Stimulated activated CD4-positive, alpha-beta T cell treated with anti-CD3 and anti-CD28 coated beads, Interleukin-15, amount 100 ng/mL, for 24 hours (primary cell): ENCODE measurements at places on chromosomes 7 and 10.

DNA sequence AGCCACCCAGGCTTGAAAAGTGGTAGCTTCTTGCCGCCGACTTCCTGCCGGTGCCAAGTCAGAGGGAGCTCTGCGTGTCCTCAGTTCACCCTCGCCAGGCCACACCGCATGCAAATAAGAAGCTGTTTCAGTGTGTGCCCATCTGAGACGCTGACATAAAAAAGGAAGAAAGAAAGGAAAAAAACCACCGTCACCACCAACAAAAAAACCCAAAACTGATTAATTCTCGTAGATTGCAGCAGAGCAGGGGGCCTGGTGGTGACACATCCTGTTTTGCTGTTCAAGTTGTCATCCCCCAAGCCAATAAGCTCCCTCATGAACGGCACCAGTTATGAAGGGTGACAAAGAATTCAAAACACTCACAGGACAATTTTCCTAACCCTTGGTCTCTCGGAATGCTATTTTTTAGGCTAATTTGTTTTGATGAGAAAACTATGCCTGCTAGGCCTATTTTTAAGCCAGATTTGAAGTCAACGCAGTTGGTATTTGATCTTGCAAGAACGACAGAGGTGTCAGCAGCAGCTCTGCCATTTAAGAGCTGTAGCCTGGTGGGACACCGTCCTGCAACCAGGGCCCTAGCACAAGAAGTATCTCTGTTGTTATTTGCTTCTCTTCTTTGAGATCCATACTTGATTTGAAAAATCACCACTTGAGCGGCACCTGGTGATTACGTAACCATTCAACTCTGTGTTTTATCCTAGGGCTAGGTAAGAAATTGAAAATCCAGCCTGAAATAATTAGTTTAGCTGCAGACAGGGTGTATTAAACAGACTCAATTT lies 145.6 kb downstream of the PFKFB3 start:
- DNase-seq = peak; percentile 90

DNA sequence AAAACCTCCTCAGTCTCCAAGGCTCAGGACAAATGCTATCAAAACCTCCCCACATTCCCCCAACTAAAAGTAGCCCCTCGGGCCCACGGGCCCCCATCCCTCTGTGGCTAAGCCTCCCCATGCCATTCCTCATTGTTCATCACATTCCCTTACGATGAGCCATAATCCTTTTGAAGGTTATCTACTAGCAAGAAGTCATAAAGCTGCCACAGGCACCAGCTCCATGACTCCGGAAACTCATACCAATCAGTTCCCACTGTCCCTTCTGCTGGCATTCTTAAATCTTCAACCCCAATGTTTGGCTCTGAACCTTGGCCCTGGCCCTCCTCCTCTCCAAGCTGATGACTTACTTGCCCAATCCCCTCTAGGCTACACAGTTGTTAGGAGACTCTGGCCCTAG lies 19.4 kb upstream of the TM9SF3 start:
- no peak for DNase-seq

- no peak for DNase-seq
Measured at GRCh38 chr10:117747636-117748035, 205.1 kb downstream of the EMX2 start.

GRCh38 chr7:103851357-103851756 lies 138.1 kb downstream of the RELN start:
- no peak for DNase-seq

GRCh38 chr7:1590476-1590875 lies 20.6 kb upstream of the PSMG3 start:
- no peak for DNase-seq

DNA sequence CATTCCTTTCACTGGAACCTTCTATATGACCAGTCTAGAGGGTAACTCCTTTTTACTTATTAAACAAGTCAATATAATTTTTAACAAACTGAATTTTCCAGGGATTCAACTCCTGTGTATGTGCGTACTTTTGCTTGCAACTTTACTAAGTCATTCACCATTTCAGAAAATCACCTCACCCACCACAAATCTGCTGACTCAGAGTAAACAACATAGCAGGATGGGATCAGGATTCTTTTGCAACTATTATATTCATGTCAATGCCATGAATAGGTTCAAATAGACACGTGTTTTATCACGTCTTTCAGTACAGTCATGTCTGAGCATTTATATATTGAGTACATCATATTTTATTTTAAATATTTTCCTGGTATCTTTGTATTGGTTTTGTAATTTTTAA lies 14.5 kb downstream of the CTTNBP2 start:
- no peak for DNase-seq

GRCh38 chr7:95002775-95003174 lies 95.4 kb downstream of the PPP1R9A start:
- no peak for DNase-seq

- DNase-seq = no peak
Measured at GRCh38 chr7:81457852-81458522, 311.9 kb downstream of the HGF start.
